Putamen (tissue), 1 donor: ENCODE measurements at places on chromosomes 7 and 10.

DNA sequence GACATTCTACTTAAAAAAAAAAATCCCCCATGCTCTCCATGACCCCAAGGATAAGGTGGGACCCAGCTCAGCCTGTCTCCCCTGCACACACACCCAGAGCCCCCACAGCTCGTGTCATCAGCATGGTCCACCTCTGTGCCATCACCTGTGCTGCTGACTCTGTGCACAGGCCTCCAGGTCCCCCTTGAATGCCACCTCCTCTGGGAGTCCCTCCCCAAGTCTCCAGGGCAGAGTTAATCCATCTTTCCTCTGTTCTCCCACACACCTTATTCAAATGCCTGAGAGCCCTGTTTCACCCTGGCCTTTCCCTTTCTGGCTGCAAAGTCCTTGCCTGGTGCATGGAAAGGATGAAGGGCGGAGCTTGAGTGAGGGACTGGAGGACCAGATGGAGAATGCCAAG lies 194.1 kb upstream of the LYZL2 start:
- no peak for DNase-seq

DNA sequence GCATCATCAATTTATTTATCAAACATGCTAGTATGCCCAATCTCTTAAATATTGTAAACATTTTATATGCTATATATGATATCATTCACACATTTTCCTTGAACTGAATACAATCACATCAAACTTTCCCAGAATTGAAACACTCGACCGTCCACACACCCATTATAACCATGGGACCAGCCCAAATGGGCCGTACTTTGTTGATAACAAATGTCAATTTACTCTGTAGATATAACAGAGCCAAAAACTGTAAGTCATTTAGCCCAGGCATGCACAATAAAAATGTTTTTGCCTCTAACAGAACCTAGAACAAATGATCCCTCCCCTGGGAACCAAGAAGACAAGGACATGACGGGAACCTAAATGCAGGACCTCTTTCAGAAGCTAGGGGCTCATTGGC lies 683 bp upstream of the ANKRD22 start:
- no peak for DNase-seq

DNA sequence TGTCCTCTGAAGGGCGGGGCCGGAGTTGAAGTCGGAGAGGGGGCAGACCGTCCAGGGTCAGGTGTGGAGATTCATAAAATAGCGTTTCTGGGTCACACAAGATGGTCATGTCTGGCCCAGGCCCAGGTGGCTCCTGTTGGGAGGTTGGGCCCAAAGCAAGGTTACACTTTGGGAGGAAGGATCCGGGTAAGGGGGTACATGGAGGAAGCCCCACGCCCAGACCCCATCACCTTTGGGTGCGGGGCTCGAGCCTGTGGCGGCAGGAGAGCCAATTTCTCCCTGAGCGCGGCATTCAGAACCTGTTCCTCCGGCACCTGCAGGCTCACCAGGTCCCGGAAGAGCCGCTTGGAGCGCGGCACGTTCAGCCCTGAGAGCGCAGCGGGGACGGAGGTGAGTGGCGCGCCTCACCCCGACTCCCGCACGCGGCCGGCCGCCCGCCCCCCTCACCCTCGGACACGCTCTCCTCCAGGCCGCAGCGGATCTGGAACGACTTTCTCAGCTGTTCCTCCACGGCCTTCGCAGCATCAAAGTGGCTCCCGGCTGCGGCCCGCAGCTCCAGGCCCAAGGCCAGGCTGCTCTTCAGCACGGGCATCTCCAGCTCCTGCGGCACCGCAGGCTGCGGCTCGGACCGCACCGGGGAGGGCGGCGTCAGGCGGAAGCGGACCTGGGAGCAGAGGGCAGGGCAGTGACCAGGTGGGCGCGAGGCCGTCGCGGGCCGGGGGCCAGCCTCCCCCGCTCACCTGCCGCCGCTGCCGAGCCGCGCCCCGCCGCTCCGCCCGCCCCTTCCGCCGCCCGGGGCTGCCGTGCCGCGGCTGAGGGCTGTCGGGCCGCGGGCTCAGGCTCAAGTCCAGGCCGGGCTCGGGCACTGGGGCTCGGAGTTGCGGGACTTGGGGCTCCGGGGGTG lies 644 bp downstream of the PPP1R35 start:
- DNase-seq: no peak

DNA sequence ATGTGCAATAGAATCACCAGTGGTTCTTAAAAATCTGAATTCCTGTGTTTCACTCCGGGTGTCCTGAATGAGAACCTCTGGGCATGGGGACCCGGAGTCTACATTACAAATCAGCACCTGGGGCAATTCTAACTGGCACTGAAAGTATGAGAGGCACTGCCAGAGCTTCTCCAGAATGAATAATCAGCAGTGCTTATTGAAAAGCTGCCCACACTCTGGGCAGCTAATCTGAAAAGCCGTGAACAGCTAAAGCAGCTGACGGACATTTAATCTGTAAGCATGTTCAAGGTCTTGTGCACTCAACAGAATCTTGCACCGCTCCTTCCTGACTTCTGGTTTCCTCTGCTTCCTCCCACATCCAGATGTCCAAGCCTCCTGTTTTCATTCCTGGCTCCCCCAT lies 113.3 kb upstream of the KIF5B start:
- DNase-seq: no peak

- DNase-seq: no peak
Observed at GRCh38 chr7:143487566-143487965, 9.9 kb downstream of the TAS2R41 start.

GRCh38 chr10:65818990-65819389 lies 1106.8 kb upstream of the LRRTM3 start:
- no peak for DNase-seq
